ENCODE measurements at places on chromosomes 7 and 10.

- no peak for DNase-seq
Observed at GRCh38 chr7:4822677-4823076, 39.2 kb downstream of the PAPOLB start.

GRCh38 chr10:69337296-69338132, 59.2 kb downstream of the HK1 start:
- no peak for DNase-seq

- no peak for DNase-seq
Observed at GRCh38 chr7:140314573-140315480, 83.5 kb downstream of the SLC37A3 start.

- DNase-seq, result no peak
Observed at GRCh38 chr7:117741962-117742361, 131.3 kb downstream of the CTTNBP2 start.

GRCh38 chr7:101486433-101487104, 123.9 kb downstream of the COL26A1 start:
- DNase-seq, result no peak

DNA sequence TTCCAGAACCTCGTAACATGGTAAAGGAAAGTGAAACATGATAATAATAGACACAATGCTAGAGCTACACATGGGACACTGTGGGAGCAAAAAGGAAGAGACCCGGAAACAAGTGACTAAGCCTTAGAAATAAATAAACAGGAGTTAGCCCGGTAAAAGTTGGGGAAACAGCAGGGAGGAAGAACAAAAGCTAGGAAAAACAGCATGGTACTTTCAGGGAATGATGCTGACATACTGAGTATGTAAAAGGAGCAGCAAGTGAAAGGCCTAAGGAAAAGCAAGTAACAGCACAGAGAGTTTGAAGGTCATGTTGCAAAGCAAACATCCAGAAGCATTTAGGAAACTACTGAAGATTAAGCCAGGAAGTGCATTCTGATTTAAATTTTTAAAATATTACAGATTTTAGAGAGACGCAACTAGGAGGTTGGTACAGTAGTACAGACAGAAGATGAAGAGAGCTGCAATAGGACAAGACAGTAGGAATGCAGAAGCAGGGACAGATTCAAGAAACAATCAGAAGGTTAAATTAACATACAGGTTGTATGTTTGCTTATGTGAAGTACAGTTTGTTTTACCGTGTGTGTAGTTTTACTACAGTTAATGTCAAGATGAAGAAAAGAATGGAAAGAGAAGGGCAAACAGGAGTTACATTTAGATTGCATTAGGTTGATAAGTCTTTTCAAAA, 63.7 kb downstream of the ARHGAP12 start:
- no peak for DNase-seq

DNA sequence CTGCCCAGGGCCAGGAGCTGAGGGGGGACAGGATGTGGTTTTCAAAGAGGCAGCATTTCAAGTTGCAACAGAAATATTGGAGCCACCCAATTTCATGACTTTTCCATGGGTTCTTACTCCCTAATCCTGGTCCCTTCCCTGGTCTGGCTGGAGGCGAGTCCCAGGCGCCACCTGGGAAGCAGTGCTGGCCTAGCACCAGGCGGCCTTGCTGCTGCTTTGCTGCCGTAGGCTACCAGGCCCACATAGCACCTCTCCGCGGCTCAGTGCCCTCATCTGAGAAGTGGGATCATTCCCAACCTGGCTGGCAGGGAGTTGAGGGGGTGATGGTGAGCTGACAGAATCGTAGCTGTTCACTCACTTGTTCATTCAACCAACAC, 33.7 kb downstream of the ZMIZ1 start:
- no peak for DNase-seq

GRCh38 chr10:34574353-34574934, 240.7 kb downstream of the PARD3 start:
- DNase-seq, result no peak

- DNase-seq, result no peak
Observed at GRCh38 chr10:16689227-16689626, 128.0 kb downstream of the RSU1 start.

GRCh38 chr7:20146451-20146850, 70.7 kb downstream of the MACC1 start:
- no peak for DNase-seq

DNA sequence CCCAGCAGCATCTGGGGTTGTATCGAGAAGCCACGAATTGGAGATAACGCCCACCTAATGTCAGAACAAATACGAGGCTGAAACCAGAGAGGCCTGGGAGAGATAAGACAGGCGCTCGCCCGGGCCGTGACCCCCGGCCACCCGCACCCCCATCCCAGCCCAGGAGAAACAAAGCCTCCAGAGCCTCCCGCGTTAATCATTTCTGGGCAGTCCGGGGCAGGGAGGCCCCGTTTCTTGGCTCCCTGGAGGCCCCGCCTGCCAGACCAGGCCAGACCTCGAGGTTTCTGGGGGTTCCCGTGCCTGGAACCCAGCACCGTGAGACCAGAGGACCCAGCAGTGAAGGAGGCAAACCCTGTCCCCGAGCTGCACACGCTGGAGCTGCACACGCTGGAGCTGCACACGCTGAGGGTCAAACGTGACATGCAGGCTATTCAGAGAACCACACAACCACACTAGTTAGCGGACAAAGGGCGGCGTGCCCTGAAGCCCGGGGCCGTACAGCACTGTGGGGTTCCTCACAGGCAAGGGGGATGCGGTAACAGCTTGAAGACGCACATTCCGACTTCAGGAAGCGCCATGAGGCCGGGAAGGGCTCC, 53.4 kb downstream of the FOXL3 start:
- no peak for DNase-seq

GRCh38 chr10:63464402-63465292, 1.1 kb downstream of the JMJD1C start:
- DNase-seq, result no peak

GRCh38 chr10:9596368-9596920, 1421.2 kb upstream of the CELF2 start:
- no peak for DNase-seq

GRCh38 chr10:46232084-46232483, 54.7 kb upstream of the ANTXRL start:
- no peak for DNase-seq

GRCh38 chr10:61285749-61286148, 167.4 kb downstream of the TMEM26 start:
- DNase-seq, result no peak

DNA sequence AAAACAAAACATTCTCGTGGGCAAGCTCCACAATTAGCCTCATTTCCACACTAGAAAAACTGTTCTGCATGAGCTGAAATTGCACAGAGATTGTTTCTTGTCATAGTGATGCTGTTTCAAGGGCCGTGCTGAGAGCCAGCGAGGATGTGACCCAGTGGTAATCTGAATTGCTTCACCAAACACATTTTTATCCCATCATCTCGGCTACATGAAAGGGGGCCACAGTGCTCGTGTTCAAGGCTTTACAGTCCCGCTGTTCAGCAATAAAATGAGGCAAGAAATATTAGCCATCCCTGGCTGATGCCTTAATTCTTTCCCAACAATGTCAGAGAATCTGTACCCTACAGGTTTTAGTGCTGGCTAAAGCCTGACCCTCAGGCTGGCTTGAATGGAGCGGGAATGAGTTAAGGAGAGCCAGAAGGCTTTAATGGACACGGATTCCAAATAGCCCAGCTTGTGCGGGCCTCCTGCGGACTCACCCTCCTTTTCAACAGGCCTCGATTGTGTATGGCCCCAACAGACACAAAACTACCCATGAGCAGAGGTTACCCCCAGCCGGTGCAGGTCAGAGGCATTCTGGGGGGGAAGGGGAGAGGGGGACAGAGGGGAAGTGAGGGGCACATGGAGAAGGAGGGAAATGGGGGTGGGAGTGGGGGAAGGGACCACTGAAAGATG, 2.0 kb upstream of the GDF10 start:
- DNase-seq, result no peak

Measured in stimulated activated CD4-positive, alpha-beta T cell treated with anti-CD3 and anti-CD28 coated beads, Interleukin-15, amount 100 ng/mL, for 48 hours (primary cell).